Right hindlimb (tissue), 1 donor: ENCODE measurements at places on chromosomes 16 and 17.
A peak's percentile ranks its signal among the peaks of the same experiment; 100 is the strongest.

DNA sequence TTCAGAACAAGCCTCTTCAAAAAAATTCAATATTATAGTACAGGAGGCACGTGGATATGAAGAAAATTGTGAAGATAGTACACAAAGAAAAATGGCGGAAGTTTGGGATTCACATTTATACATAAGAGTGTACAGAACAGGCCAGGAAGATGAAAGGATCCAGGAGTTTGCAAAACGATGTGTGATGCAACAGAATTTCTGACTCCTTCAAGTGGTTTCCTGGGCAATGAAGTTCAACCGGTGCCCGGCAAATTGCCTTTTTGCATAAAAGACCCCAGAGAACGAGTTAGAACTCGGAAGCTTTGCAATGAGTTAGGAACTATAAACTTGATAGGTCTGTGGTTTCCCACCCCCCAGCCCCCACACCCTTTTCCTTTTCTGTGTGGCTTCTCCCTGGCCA lies 189.1 kb downstream of the SALL1 start:
- DNase-seq: no peak

DNA sequence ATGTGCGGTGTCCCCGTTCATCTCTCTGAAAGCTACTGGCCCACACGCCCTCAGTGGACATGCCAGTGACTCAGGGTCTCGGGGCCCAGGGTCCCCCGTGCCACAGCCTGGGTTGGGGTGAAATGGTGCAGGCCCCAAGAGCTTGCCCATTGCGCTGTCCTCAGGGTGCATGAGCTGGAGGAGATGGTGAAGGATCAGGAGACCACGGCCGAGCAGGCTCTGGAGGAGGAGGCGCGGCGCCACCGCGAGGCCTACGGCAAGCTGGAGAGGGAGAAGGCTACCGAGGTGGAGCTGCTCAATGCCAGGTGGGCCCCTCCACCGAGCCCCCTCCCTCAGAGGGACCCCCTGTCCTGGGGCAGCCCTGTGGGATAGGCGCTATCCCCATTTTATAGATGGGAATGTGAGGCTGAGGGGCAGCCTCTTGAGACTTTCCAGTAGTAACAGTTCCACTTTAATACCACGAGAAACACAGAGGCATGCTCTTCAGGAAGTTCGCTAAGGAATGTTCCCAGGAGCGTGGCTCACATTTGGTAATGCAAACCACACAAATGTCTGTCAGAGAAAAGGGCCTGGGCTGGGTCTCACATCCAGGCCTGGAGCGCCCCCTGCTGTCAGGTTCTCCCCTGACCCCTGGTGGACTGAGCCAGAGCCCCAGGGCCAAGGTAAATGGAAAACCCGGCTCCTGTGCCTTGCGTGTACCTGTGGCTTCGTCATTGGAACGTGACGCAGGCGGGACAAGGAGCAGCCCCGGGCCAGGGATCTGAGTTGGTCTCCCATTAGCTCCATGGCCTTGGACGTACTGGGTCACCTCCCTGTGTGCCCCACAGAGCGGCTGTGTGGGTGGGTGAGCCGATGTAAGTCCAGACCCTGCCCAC lies 133.7 kb downstream of the RAB11FIP4 start:
- peak; percentile 84 for DNase-seq

DNA sequence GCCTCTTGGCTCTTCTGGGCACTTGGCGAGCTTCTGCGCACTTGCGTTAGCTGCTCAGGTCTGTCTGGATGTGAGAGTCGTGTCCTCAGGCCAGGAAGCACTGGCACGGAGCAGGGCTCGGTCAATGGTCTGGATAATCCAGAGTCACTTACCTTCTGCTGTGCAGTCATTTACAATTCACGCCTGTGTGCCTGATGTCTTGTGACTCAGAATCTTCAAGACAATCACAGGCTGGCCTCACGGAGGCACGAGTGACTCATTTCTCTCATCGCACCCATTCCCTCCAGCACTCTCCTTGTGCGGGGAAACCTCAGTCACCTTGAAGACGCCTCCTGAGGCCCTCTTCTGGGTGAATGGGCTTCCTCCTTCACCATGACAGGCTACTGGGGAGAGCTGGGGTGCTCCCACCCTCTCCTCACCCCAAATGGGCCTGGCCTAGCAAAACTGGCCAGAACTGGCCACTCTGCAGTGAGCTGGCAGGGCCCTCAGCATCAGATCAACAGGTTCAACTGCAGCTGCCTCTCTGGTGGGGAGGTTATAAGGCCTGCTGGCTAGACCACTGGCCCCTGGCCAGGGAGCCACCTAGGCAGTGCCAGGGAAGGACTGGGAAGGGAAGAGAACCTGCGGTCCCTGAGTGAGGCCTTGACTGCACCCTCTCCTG lies 1.9 kb upstream of the CAPN15 start:
- no peak for DNase-seq

- DNase-seq: no peak
Observed at GRCh38 chr17:67157732-67158639, 87.0 kb downstream of the HELZ start.

DNA sequence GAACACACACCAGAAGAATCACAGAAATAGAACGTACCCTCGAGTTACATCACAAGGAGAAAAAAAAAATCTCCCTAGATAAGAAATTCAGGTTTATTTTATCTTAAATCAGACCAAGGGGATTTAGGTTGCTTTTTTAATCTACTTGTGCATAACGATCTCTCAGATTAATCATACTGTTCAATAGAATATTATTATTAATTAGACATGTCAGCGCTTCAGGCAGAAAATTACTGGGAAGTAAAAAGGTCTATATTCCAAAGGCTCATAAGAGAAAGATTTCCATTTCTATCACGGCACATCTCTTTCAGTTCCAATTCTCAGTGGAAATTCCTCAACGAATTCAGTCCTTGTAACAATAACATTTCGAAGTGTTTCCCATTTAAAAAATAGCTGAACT lies 77.7 kb upstream of the PSMD7 start:
- no peak for DNase-seq

- no peak for DNase-seq
Observed at GRCh38 chr16:82649766-82650165, 23.0 kb downstream of the CDH13 start.

- DNase-seq: peak; percentile 78
Observed at GRCh38 chr17:44543213-44543904, 13.9 kb upstream of the FZD2 start.

- DNase-seq: no peak
Observed at GRCh38 chr17:83150369-83151055, 71.1 kb downstream of the METRNL start.
